ENCODE measurements at places on chromosomes 3 and 15.

GRCh38 chr15:101049282-101049681 lies 130.1 kb downstream of the LRRK1 start:
- DNase-seq, result no peak

DNA sequence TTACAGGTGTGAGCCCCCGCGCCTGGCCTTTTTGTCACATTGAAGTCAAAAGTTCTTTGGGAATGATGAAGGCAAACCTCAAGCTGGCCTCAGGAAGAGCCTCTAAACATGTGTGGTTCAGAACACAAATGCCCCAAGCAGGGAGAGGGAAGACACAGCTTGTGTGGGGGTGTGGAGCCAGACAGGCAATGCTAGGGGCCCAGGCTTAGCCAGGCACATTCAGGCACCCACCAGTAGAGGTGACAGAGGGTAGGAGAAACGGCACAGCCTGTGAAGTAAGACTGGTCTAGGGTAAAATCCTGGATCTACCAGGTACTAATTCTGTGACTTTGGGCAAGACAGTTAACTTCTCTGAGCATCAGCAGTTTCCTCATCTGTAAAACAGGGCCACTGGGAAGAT lies 3.5 kb downstream of the HDC start:
- DNase-seq, result no peak

DNA sequence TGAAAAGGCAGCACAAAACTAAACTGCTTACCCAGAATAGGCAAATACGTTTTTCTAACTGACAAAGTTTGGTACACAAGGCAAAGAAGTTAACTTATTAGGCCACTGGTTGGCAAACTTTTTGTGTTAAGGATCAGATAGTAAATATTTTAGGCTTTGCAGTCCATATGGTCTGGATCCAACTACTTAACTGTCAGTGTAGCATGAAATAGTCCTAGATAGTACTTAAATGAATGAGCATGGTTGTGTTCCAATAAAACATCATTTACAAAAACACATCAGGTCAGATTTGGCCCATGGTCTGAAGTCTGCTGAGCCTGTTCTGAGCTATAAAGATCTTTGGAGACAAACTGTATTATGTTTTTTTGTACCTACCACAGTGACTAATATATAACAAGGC lies 136.9 kb downstream of the PCCB start:
- no peak for DNase-seq

DNA sequence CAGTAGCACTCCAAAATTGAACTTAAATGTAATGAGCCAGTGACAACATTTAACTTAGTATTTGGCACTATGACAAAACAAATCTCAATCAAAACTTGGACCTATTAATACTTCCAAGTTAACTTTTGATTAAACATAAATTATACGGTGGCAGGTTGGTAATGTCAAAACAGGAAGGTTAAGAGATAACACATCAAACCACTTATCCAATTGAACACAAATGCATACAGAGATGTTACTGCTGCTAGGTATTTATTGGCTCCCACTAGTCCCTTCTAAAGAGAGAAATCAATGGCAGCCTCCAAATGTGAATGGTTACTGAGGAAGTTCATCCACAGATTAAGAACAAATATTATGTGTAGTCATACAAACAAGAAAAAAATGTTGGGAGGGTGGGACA lies 1.8 kb downstream of the GSK3B start:
- DNase-seq, result no peak

- DNase-seq, result no peak
Observed at GRCh38 chr15:48695088-48695826, 49.7 kb upstream of the FBN1 start.

DNA sequence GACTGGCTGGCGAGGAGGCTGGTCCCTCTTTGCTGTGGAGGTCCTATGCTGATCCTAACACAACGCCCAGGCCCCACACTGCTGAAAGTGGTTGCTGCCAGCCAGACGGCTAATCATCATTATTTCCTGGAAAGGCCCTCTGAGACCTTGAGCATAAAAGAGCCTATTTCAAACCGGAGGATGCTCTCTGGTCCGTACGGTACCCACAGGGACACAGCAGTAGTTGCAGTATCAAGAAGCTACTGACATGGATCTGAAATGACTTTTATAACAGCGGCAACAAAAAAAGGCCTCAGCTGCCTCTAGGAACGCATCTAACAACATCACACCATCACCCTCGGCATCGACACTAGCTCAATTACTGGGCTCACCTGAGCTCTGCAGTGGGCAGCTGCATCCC lies 59.1 kb upstream of the FOXB1 start:
- no peak for DNase-seq

- DNase-seq, result no peak
Observed at GRCh38 chr3:37219266-37219665, 44.9 kb upstream of the LRRFIP2 start.
